ENCODE measurements at places on chromosomes 13 and 19.

GRCh38 chr19:46428239-46429135, at the start of gene PNMA8C:
TSS of gene PNMA8C (minus strand) at chr19:46428936. CDS start at chr19:46428359, 577 bp downstream.
- no peak for DNase-seq

- no peak for DNase-seq
Measured at GRCh38 chr13:110560601-110561343, 750 bp downstream of the RAB20 start.

DNA sequence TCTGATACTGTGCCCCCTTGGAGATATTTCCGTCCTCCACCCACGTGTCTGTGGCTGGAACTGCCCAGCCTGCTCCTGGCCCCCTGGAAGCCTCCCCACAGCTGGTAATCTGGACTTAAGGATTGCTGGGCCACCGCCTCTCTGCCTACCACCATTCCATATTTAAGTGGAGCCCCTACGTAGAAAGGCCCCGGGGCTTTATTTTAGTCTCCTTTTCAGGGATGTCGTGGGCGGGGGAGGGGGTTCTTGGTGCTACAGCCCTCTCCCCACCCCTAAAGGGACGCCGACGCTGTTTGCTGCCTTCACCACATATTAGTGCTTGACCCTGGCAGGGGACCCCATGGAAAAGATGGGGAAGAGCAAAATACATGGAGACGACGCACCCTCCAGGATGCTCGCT, 2.7 kb upstream of the NOP53 start:
- no peak for DNase-seq

GRCh38 chr19:51786646-51787494, 8.1 kb upstream of the FPR3 start:
- DNase-seq, result no peak

DNA sequence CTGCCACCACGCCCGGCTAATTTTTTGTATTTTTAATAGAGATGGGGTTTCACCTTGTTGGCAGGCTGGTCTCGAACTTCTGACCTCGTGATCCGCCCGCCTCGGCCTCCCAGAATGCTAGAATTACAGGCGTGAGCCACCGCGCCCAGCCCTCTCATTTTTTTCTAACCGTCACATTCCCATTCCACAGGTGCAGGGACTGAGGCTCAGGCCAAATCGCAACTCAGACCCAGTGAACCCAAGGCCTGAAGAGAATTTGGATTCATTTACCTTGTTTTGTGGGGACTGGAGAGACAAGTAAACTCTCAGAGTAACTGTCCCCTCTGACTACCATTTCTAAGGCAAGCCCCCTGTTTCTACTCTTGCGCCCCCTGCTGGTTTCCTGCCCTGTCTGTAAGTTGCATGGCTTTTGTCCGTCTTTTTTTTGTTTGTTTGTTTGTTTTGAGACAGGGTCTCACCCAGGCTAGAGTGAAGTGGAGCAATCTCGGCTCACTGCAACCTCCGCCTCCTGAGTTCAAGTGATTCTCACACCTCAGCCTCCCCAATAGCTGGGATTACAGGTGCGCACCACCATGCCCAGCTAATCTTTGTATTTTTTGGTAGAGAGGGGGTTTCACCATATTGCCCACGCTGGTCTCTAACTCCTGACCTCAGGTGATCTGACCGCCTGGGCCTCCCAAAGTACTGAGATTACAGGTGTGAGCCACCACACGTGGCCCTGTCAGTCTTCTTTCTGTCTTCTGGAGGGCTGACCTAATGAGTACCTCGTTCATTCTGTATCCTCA, 2.3 kb upstream of the STRN4 start:
- DNase-seq, result peak; percentile 53

- DNase-seq, result no peak
Measured at GRCh38 chr19:28793391-28794168, 419.4 kb downstream of the UQCRFS1 start.

GRCh38 chr19:46487802-46488445, 7.7 kb downstream of the PNMA8B start:
- DNase-seq, result peak; percentile 64

DNA sequence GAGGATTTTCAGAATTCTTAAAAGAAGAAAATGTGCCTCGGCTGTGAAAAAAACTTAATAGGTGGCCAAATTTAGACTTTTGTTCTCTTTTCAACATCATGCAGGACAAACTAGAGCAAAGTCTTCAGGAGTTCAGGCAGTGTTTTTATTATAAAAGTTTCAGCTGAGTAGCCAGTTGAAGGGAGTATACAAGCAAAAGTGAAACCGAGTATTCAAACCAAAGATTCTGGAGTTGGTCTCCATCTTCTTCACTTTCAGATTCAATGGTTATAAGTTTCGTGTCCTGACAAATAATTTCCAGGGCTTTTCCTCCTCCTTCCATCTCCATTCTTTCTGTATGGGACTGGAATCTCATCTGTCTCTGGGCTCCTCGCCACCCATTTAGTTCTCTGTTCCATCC, 379.7 kb downstream of the GPC5 start:
- no peak for DNase-seq
